NAMALWA (cell line): ENCODE measurements at places on chromosomes 6 and 20.
A peak's percentile ranks its signal among the peaks of the same experiment; 100 is the strongest.

- peak; percentile 24 for DNase-seq
These were observed 1.0 kb upstream of the CUL9 start for GRCh38 chr6:43180985-43181384.

GRCh38 chr20:53621482-53622246 is 28.0 kb upstream of the ZNF217 start:
- DNase-seq = peak; percentile 35

DNA sequence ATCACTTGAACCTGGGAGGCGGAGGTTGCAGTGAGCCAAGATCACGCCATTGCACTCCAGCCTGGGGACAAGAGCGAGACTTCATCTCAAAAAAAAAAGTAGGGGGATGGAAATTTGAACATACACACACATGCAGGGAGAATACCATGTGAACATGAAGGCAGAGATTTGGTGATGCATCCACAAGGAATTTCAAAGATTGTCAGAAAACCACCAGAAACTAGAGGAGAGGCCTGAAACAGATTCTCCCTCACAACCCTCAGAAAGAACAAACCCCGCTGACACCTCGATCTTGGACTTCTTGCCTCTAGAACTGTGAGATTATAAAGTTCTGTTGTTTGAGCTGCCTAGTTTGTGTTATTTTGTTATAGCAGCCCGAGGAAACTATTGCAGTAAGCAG is 125.5 kb downstream of the GPX5 start:
- no peak for DNase-seq

DNA sequence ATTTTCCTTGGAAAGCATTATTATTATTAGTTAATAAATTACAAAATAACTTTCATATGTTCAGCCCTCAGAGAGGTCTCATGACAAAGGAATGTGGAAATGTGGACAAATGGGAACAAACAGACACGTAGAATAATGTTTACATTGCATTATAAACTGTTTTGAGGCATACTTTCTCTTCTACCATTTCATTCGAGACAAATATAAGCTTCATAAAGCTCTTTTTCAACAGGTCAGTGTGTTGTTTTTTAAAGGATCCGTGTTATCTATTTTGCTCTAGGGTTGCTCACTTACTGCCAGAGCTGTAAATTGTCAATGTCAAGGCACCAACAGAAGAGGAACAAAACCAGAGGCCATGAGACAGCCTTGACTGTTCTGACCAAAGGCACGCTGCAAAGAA is 256.8 kb downstream of the PHACTR1 start:
- DNase-seq = no peak

- no peak for DNase-seq
These were observed 1357.3 kb upstream of the CITED2 start for GRCh38 chr6:140731741-140732140.

- DNase-seq = peak; percentile 30
These were observed 24.9 kb upstream of the FUCA2 start for GRCh38 chr6:143536461-143536865.

- DNase-seq = peak; percentile 96
These were observed at the start of gene SDHAF4 for GRCh38 chr6:70566751-70567382. TSS of gene SDHAF4 (plus strand) at chr6:70566930. CDS start at chr6:70566941, 11 bp downstream.

DNA sequence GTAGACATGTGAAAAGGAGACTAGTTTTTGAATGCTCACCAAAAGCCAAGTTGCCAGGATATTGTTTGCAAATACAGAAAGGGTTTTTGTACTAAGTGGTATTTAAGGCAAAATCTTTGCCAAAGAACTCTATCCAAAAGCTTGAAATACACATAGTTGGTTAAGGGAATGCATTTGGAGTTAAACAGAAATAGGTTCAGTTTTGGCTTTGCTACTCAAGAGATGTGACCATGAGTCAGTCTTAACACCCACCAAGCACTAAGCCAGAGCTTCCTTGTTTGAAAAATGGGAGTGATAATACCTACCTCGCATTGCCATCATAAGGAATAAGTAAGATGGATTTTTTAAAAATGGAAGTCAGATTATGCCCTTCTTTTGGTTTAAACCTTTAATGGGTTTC is 191.7 kb upstream of the LAMP5 start:
- DNase-seq = no peak

- no peak for DNase-seq
These were observed 94.1 kb upstream of the NT5E start for GRCh38 chr6:85355816-85356215.

DNA sequence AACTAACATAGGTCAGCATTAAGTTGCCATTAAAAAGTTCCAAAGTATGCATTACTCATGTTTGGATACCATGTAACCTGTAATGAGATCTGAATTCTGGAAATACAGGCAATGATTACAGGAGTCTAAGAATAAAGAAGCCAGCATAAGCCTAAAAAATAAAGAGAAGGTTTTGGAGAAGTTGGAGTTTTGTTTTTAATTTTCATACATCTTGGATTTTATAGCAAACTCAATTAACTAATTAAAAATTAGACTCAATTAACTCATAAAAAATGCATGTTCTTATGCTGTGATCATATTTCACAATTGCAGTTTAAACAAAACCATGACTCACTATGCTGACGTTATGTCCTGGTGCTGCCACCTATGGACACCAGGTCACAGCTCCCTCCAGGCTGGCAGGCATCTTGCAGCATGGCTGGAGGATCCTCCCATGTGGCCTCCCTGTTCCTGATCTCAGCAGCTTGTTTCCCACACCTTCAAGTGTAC is 648.8 kb upstream of the AGPAT4 start:
- DNase-seq = peak; percentile 39

DNA sequence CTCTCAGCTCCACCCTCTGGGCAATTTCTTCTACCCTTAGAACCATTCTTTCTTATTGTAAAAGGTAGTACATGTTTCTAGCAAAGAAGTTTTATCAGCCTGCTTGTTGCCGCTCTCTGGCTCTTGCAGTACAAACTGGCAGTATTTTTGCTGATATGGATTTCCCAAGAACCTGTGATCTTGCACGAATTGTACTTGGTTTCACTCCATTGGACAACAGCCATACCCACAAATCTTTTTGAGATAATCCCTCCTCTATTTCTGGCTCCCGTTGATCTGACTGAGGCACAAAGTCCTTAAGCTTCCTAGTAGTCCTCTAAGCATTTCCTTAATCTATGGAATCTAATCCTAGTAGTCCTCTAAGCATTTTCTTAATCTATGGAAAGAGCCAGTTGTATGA is 487.0 kb upstream of the PTCHD4 start:
- DNase-seq = no peak

DNA sequence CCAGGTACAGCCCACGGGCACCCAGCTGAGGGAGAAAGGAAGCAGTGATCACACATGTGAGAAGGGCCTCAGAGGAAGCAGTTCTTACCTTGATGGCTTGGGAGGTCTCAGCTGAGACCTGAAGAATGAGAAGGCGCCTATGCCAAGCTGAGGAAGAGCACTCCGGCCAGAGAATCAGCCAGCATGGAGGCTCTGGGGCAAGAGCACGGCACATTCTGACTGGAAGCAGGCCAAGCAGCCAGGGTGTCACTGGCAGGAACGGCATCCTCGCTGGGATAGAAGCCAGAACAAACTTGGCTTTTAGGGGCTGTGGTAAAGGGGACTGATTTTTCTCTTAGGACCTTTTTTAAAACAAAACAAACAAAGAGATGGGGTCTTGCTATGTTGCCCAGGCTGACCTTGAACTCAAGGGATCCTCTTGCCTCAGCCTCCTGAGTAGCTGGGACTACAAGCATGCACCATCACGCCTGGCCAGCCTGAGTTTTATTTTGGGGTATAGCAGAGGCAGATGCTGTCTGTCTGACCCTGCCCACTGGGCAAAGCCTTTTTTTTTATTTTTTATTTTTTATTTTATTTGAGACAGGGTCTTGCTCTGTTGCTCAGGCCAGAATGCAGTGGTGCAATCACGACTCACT is 17.6 kb downstream of the GHRH start:
- no peak for DNase-seq

GRCh38 chr6:6596529-6597328 is 8.2 kb downstream of the LY86 start:
- no peak for DNase-seq

- DNase-seq = no peak
These were observed 89.2 kb upstream of the HIVEP1 start for GRCh38 chr6:11922901-11923300.

GRCh38 chr20:33948480-33948879 is 45.2 kb upstream of the RALY start:
- peak; percentile 38 for DNase-seq

GRCh38 chr6:71982389-71982788 is 96.0 kb downstream of the RIMS1 start:
- no peak for DNase-seq

DNA sequence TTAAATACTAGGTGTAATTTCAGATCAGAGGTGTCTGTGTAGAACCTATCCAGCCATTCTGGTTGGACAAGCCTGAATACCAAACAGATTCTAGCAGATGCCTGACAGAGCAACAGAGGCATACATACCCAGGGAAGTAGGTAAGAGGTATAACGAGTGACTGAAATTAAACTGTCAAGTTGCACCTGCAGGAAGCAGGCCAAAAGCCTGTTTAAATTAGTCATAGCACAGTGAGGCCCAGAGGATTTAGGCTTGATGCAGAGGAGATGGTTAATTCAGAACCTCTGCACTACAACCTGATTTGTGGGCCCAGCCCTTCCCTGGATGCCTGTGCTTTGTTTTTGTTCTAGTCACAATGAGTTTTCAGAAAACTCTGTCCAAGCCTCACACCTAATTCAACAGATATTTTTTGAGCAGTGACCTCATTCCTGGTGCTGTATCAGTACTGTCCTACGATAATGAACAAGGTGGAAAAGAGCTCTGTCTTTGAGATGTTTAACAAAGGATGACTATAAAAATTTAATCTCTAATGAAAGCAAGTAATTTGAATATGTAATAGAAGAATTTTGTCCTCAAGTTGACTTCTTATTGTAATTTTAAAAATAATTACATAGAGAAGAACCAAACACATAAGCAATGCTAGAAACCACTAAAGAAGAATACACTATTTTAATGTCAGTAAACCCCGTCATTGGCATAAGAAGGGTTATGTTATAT is 31.7 kb downstream of the C6orf58 start:
- no peak for DNase-seq

- no peak for DNase-seq
These were observed 178.2 kb downstream of the LRFN2 start for GRCh38 chr6:40408786-40409542.

DNA sequence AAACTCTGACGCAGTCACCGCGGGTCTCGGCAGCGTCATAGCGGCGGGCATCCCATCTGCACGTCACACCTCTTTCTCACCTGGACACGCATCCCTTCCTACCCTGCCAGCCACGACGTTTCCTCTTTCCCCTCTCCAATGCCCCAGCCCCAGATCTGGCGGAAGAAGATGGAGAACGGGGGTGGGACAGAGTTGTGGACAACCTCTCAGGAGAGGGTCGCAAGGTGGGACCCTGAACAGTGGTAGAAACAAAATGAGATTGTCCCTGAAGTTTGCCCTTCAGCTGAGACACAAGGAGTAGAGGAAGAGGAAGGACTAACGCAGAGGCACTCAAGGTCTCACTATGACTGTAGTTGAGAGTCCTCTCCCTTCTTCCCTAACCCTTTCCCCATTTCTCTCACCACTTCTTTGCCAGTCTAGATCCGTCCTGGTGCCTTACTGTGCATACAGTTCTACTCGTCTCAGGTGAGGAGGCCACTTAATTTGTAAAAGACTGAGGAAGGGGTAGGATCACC is 562 bp downstream of the TRIM39 start:
- no peak for DNase-seq

DNA sequence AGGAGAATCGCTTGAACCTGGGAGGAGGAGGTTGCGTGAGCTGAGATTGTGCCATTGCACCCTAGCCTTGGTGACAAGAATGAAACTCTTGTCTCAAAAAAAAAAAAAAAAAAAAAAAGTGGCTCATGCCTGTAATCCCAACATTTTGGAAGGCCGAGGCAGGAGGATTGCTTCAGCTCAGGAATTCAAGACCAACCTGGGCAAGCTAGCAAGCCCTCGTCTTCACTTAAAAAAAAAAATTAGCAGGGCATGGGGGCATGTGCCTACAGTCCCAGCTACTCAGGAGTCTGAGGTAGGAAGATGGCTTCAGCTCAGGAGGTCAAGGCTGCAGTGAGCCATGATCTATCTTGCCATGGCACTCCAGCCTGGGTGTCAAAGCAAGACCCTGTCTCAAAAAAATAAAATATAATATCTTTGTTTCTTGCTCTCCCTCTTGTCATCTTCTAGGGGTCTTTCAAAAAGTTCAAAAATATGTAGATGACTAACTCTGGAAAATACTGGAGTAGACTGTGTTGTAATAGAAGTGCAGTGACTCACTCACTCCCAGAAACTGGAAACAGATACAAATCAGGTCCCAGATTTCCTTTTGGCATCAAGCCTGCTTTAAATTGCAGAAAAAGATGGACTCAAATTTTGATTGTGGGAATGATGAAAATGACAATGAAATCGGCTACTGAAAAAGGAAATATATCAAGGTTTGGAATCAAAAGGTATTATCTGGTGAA is 2.8 kb upstream of the GINM1 start:
- no peak for DNase-seq

GRCh38 chr20:15204234-15204633 is 866.8 kb upstream of the FLRT3 start:
- no peak for DNase-seq

- DNase-seq = no peak
These were observed 24.6 kb upstream of the CTNNBL1 start for GRCh38 chr20:37669062-37669772.

- no peak for DNase-seq
These were observed 195.6 kb downstream of the SCP2D1 start for GRCh38 chr20:19009081-19009688.

DNA sequence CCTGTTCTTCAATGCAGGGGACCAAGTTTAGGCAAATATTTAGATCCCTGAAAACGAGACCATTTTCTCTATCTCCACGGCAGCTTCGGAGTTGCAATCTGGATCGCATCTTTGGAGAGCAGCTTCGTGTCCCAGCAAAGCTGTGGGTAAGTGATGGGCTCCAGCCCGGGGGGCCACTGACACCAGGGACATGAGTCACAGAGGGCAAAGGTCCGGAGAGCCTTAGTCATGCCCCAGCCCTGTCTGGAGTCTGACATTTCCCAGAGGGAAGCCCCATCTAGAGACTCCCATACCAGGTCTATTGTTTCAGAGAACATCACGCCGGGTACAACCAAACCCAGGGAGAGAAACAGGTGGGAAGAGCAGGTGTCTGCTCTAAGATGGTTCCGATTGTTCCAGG is 95.9 kb downstream of the NFATC2 start:
- no peak for DNase-seq

DNA sequence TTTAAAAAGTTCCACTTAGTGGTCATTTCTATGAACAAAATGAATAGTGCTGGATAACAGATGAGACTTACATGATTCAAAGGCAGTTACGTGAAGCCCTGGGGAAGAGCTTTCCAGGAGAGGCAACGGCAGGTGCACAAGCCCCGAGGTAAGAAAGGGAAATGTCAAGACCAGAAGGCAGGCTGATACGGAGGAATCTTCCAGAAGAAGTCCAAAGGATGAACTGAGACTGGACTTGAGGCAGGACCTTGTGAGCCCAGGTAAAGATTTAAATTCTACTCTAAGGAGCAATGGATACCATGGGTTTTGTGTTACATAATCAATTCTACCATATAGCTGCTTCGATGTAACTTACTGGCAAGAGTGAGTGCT is 164.6 kb downstream of the BCAS1 start:
- DNase-seq = no peak
